Right lobe of liver (tissue), 6 donors: ENCODE measurements at places on chromosomes 4 and X. TPM values are rescaled to one million over a fixed set of nuclear protein-coding genes. Genes with fewer than 3 reads are reported as not detected.

The LUZP4 gene
- not detected for total RNA-seq

The GLUD2 gene
- 3.2 TPM for total RNA-seq

The WAS gene
- total RNA-seq = 7.2 TPM

The SMIM10 gene
- 0.37 TPM for total RNA-seq

The MGAT4D gene
- not detected for total RNA-seq

The AVPR2 gene
- total RNA-seq = not detected

The ZNF718 gene
- total RNA-seq = 5.6 TPM

GRCh38 chrX:24314019-24314635 lies at the start of gene SUPT20HL2:
TSS of gene SUPT20HL2 (minus strand) at chrX:24314069. CDS start at chrX:24313315, 754 bp downstream.
- H3K4me1 ChIP-seq = no peaks in the 10 kb centered on the region
- H3K36me3 ChIP-seq = no peaks in the 10 kb centered on the region
- no peak for DNase-seq
- H3K27me3 ChIP-seq = no peaks in the 10 kb centered on the region

- no peak overlapping the region for H3K27ac ChIP-seq
- no peaks in the 10 kb centered on the region for H3K36me3 ChIP-seq
- H3K27me3 ChIP-seq = no peaks in the 10 kb centered on the region
- no peaks in the 10 kb centered on the region for H3K4me1 ChIP-seq
- H3K4me3 ChIP-seq = no peak overlapping the region
Measured at GRCh38 chr4:17665852-17666251, 51.4 kb downstream of the MED28 start.

DNA sequence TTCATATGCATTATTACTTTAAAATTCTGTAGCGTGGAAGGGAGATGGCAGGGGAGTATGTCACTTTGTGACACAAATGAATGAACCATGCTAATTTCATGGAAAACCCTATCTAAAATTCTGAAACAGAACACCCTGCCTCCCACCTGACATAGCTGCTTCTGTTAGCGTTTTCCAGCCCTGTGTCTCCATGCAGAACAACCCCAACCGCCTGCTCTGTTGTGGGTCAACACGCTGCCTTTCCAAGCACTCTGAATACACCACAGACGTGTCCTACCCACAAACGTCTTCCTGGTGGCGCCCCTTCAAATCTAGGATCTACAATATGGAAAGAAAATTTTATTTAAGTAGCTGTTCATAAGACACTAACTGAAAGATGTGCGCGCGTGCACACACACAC lies 238.6 kb downstream of the TRIML1 start:
- no peak overlapping the region for H3K4me3 ChIP-seq
- H3K27me3 ChIP-seq = no peaks in the 10 kb centered on the region
- no peaks in the 10 kb centered on the region for H3K36me3 ChIP-seq
- no peak overlapping the region for H3K27ac ChIP-seq
- H3K4me1 ChIP-seq = no peaks in the 10 kb centered on the region
- DNase-seq = no peak

GRCh38 chrX:108117988-108118387 lies 26.4 kb downstream of the ATG4A start:
- DNase-seq = no peak
- H3K4me1 ChIP-seq = no peaks in the 10 kb centered on the region
- H3K27me3 ChIP-seq = no peaks in the 10 kb centered on the region
- H3K4me3 ChIP-seq = no peak overlapping the region

- H3K27me3 ChIP-seq = no peaks in the 10 kb centered on the region
- no peak overlapping the region for H3K4me3 ChIP-seq
- peaks cover 62% of the 10 kb centered on the region for H3K4me1 ChIP-seq
- H3K27ac ChIP-seq = no peak overlapping the region
- no peaks in the 10 kb centered on the region for H3K36me3 ChIP-seq
- DNase-seq = no peak
Measured at GRCh38 chr4:2862528-2862927, 18.9 kb downstream of the ADD1 start.

GRCh38 chrX:136936183-136936549 lies 55.6 kb upstream of the RBMX start:
- H3K27me3 ChIP-seq = no peaks in the 10 kb centered on the region
- no peaks in the 10 kb centered on the region for H3K36me3 ChIP-seq
- no peak overlapping the region for H3K27ac ChIP-seq
- H3K4me3 ChIP-seq = no peak overlapping the region
- H3K4me1 ChIP-seq = no peaks in the 10 kb centered on the region
- DNase-seq = no peak

DNA sequence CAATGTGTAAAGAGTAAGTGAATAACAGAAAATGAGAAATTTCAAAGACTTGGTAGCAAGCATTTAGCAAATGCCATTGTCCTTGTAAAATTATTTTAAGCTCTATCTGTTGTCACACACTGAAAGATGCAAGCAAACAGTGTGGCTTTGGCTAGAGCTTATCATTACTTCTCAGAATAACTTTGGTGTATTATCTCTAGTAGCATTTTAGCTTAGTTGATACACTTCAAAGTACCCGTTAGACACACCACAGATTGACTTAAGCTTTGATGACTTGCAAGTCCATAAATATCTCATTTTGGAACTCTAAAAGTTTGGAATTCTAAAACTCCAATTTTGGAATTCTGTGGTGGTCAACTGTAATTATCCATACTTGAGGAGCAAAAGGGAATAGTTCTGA lies 98.6 kb downstream of the PDLIM5 start:
- H3K27ac ChIP-seq = no peak overlapping the region
- no peaks in the 10 kb centered on the region for H3K27me3 ChIP-seq
- H3K4me1 ChIP-seq = no peaks in the 10 kb centered on the region
- no peak overlapping the region for H3K4me3 ChIP-seq
- DNase-seq = no peak
- H3K36me3 ChIP-seq = no peaks in the 10 kb centered on the region

DNA sequence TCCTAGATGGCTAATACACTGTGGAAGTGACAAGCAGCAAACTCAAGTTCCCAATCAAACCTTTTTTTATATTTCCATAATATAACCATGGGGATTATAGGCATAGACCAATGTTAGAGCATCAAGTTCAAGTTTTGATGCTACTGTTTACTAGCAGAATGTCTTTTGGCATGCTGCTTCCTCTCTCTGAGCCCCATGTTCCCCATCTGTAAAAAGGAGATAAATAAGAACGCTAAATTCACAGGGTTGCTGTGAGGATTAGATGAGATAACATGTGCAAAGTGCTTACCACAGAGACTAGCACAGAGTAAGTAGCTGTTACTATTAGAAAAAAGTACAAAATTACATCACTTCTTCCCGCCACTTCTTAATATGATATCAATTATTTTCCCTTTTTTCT lies 18.0 kb downstream of the MBNL3 start:
- no peaks in the 10 kb centered on the region for H3K36me3 ChIP-seq
- no peak overlapping the region for H3K4me3 ChIP-seq
- H3K27ac ChIP-seq = no peak overlapping the region

GRCh38 chr4:73019462-73020047 lies 50.0 kb downstream of the COX18 start:
- no peaks in the 10 kb centered on the region for H3K27me3 ChIP-seq
- H3K36me3 ChIP-seq = no peaks in the 10 kb centered on the region
- H3K27ac ChIP-seq = no peak overlapping the region

DNA sequence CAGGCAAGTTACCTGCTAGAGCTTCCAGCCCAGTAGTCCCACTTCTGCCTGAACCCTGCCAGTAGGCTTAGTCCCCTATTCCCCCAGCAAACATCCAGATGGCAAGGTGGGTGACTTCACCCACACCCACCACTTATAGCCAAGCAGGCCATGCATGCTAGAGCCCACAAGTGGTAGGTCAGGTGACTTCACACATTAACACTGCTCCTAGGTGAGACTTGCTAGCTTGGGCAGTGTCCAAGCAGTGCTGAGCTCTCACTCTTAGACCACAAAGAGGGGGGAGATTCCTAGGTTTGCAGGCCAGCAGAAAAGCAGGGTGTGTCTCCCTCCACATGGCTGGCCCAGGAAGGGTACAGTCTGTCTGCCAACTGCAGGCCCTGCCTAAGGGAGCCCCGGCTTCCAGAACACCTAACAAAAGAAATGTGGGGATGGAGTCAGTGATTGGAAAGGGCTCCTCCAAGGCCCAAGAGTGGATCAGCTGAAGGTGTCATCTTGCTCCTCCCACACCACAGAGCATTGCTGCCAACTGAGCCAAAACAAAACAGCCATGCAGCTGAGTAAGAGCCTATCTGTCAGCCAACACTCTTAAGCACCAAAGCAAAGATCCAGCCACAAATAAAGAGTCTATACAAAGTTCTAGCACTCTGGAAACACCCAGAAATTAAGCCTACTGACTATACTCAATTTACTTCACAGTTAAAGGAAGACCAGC lies 158.1 kb upstream of the USP38 start:
- no peaks in the 10 kb centered on the region for H3K27me3 ChIP-seq
- H3K27ac ChIP-seq = no peak overlapping the region
- no peak overlapping the region for H3K4me3 ChIP-seq
- H3K4me1 ChIP-seq = no peaks in the 10 kb centered on the region
- DNase-seq = no peak
- H3K36me3 ChIP-seq = no peaks in the 10 kb centered on the region

GRCh38 chr4:174256277-174256713 lies 27.2 kb downstream of the FBXO8 start:
- no peak overlapping the region for H3K4me3 ChIP-seq
- peaks cover 5% of the 10 kb centered on the region for H3K4me1 ChIP-seq
- no peak for DNase-seq
- H3K27me3 ChIP-seq = no peaks in the 10 kb centered on the region
- no peak overlapping the region for H3K27ac ChIP-seq

DNA sequence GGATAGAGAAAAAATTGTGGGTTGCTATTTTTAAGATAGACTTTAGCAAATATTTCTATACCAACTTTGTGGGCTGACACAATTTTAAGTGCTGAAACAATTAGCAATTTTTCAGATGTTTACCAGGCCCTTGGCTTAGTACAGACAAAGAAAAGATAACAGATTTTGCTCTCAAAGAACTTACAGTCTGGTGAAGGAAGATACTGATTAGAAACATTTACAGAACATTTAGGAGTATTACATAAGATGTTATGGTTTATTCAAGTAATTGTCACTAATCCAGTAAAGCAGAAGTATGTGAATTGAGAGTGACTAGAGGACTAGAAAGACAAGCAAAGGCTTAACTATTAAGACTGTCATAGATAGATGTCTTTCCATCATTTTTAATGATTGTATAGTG lies 35.3 kb upstream of the NDUFC1 start:
- no peak for DNase-seq
- H3K4me1 ChIP-seq = no peaks in the 10 kb centered on the region
- no peak overlapping the region for H3K4me3 ChIP-seq

GRCh38 chr4:23728393-23728792 lies 161.5 kb downstream of the PPARGC1A start:
- DNase-seq = no peak
- H3K27ac ChIP-seq = no peak overlapping the region
- no peaks in the 10 kb centered on the region for H3K4me1 ChIP-seq

DNA sequence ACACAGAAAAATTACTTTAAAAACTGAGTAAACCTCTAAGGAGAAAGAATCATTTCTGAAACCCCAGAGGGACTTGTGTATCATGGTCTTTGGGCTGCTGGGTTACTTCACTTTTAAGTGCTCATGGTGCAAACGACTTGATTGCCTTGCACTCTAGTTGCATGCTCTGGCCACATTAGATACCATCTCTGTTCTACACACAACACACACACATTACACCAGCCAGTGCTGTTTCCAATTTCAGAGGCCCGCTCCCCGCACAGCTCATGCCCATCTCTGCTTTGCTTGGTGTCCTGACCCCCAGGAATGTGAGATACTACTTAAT lies 2.1 kb downstream of the PPP3CA start:
- no peaks in the 10 kb centered on the region for H3K4me1 ChIP-seq
- H3K36me3 ChIP-seq = no peaks in the 10 kb centered on the region
- H3K4me3 ChIP-seq = peak overlapping the region; percentile 87
- DNase-seq = no peak

DNA sequence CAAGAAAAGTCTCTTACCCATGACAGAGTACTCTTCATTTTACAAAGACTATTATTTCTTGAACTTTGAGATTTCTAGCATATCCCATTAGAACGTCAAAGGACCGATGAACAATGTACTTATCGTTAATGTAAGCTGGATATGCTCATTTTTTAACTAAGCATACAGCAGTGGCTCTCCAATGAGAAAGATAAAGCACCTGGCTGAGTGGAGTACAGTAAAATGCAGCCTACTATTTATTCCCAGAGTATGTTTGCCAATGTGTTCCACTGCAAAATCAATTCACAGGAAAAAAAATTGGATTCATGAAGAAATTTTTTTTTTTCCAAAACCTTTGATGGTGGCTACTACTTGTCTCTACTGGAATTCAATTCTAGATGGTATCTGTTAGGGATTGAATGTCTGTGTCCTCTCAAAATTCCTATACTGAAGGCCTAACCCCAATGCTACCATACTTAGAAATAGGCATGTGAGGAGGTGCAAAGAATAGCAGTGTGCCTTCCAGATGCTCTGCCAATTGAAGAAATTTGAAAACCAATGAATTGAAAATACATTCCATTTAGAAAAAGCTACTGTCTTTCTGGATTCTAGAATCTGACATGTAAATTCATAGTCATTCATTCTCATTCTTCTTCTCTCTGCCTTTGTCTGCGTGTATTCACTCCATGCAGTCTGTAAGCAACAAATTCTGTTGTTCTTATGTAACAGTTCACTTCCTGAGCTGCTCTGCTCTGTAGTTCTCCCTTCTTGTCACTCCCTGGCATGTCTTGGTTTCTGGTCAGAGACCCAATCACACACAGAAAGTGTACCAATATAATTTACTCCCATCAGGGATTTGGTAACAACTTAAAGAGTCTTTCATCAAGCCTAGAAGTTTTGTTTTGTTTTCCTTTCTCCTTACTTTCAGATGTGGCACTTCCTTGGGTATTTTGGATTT lies 61.4 kb downstream of the PAPSS1 start:
- H3K4me3 ChIP-seq = no peak overlapping the region
- no peak for DNase-seq
- no peaks in the 10 kb centered on the region for H3K36me3 ChIP-seq
- H3K27me3 ChIP-seq = no peaks in the 10 kb centered on the region

DNA sequence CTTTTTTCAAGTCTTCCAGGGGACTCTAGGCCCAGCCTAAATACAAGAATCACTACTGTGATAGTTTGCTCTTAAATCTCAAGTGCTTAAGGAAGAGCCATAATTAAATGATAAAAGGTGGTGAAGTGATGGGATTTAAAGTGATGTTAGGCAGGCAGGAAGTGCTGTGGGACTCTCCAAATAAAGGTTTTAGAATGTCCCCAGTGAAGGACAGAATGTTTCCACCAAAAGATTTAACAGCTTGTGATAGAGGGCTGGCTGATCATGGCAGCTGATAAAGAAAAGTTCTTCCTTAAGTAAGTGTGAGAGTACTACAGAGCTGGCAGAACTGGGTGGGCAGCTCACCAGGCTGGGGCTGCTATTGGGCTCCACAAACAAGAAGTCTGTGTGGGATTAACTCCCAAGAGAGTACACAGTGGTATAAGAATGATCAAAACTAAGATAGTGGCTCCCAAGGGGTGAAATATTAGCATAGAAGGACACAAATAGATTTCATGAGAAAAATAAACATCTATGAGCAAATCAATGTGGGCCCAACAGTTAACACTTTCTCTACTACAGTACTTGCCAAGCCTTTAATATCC lies 637.2 kb upstream of the CPEB2 start:
- no peaks in the 10 kb centered on the region for H3K36me3 ChIP-seq
- H3K4me1 ChIP-seq = no peaks in the 10 kb centered on the region
- no peaks in the 10 kb centered on the region for H3K27me3 ChIP-seq
